GM13977 (cell line): ENCODE measurements at places on chromosomes 7 and 10.

DNA sequence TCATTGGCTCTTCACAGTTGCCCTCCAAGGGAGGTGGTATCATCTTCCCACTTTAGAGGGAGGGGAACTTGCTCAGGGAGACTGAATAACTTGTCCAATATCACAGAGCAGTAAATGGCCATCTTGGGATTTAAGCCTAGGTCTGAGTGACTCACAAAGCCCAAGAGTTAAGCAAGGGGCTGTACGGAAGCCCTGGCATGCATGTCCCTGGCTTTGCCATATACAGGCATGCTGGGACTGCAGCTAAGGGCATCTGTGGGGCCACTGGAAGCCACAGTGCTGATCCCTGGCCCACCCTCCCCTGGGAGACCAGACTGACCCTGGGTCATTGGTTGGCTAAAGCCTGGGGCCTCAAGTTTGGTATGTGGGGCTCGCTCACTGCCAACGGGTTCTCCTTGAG, 3.1 kb downstream of the VSIR start:
- no peak for DNase-seq

DNA sequence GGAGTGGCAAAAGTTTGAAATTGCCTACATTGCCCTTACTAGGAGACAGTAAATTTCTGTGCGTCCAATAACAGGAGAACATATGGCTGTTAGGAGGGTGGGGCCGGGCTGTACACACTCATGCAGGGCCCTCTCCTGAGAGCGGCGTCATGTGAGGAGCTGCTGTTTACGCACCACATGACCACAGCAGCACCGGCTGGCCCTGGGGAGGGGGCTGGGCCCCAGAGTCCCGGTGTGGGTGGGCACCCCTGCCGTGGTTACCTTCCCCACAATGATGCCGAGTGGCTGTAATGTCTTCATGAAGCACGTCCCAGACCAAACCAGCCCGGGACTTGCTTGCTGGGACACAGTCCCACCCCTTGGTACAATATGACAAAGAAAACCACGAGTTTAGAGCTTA, 308.7 kb downstream of the DNAJB6 start:
- DNase-seq: no peak

GRCh38 chr7:118183428-118183785, 557 bp upstream of the LSM8 start:
- DNase-seq: no peak

DNA sequence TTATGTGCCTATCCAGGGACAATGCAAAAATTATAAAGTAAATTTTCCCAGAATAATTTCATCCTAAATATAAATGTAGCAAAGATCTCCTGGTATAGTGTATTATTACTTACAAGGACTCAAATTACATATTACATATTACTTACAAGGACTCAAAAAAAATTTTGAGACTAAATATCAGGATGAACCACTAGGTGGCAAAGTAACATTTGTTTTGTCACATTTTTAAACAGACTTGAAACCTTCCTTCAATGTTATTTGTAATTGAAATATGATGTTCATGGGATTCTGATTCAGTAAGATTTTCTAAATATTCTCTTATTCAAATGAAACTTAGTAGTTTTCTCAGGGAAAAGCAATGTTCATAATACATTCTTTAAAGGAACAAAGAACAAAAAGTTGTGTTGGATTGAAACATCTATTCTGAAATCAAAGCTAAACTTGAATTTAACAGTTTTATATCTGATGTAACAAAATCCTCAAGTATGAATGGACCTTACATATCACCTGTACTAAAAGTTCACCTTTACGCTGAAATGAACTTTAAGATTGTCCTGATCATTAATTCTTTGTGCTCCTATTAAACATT, 74.3 kb upstream of the GNAI1 start:
- DNase-seq: peak; percentile 32
